ENCODE measurements at places on chromosomes 2 and 18.

- peak; percentile 28 for DNase-seq
Measured at GRCh38 chr2:207394812-207395534, 134.8 kb upstream of the CREB1 start.

DNA sequence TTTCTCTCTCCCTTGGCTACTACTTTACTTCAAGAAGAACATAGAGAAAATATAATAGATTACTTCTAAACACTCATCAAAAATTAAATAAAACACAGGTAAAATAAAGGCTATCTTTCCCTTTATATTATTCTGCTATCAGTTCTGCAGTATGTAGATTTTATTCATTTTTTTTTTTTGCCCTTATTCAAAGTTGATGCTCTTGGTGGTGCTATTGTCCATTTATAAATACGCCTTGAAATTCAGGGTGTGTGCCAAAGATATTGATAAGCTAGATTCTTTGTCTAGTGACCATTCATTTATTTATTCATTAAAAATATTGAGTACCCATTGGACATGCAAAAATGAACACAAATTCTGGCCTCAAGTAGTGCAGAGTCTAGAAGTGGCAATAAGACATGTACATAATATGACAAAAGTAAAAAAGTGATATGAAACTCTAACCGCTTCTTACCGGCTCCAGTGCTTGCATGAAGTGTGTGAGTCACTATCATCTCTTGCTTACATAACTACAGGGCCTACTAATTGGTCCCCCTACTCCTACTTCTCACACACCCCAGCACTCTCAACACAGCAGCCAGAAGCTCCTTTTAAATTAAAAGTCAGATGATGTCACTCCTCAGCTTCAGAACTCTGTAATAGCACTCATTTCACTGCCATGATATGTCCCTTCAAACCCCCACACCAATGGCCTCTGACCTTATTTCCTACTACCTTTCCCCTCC, 208.3 kb upstream of the FANCL start:
- DNase-seq, result no peak

GRCh38 chr18:21218862-21219261, 23.2 kb upstream of the GREB1L start:
- DNase-seq, result no peak

DNA sequence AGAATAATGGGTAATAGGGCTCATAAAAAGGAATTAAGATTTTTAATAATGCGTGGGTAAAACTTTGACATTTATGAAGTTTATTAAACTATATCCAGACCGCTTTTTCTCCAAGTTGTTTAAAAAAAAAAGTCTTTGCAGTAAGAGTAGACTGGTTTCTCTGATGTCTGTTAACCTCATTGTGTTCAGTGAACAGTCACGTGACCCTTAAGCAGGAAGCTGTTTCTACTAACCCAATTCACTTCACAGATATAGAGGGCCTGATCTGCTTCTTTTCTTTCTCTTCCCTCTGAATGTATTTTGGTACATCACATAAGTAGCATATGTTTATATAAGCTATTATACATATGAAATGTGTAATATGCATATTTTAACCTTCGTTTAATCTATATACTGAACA, 1011.3 kb upstream of the CELF4 start:
- no peak for DNase-seq

DNA sequence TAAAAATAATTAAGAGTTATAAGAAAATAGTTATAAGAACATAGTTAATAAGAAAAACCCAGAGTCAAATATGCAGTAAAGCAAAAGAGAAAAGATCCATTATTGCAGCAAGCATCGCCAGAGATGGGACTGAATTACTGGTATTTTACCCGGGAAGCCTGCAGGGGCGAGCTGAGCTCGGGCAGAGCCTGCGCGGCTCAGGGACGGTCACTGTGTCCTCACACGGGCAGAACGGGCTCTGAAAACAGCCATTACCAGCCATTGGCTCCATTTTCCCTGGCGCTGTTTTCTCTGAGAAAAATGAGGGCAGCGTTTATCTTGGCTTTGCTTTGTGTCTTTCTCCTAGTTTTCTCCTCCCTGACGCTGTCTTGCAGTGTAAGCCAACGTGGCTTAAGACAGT, 95.3 kb upstream of the ALKAL2 start:
- no peak for DNase-seq

GRCh38 chr18:75475228-75475627, 47.7 kb upstream of the SMIM21 start:
- no peak for DNase-seq

DNA sequence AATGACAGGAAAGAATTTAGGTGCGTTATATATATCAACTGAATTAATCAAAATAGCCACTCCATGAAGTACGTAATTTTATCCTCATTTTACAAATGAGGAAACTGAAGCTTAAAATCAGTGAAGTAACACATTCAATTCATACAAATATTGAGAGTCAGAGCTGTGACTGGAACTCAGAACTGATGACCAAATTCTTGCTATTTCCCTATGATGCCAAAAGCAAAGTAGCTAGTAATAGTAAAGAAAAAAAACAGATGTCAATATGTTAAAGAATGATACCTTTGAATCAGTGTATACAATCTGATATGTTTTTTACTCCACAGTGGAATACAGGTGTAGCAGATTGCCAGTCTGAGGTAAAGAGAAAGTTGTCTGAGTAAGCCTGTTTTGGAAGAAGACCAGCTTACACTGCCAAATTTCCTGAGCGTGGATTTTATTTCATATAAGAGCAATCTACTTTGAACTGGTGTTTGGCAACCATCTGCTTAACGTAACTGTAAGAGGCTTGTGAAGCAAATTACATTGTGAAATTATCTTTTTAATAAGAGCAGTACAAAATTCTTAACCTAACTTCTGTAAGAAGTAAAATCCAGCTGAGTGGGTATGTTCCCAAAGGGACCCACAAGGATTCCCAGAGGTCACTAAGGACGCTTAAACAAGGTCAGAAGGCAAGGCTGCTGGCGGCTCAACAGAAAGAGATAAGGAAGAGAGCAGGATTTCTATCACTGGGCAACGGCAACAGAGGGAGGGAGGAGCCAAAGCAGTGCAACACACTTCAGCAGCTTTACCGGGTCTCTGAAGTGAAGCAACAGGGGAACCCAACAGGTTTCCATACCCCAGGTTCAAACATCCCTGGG, 85.6 kb downstream of the IKZF2 start:
- no peak for DNase-seq

DNA sequence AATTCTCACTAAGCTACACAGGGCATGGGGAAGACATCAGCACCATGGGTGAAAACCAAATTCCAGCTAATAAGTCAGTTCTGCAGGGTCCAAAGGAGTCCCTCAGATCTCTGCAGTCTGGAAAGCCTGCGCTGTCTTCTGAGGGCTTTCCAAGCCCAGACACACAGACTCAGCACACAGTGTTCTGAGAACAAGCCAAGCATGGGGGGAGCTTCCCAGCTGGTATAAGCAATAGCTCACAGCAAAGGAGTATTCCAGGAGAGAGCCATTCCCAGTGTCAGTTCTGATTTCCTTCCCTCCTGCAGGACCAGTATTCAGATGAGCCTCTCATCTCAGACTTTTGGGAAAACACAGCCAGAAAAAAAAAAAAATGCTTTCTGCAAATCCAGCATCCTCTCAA, 370.8 kb downstream of the TNS1 start:
- DNase-seq, result no peak

GRCh38 chr2:217790195-217790594, 212.6 kb downstream of the TNS1 start:
- DNase-seq, result no peak

DNA sequence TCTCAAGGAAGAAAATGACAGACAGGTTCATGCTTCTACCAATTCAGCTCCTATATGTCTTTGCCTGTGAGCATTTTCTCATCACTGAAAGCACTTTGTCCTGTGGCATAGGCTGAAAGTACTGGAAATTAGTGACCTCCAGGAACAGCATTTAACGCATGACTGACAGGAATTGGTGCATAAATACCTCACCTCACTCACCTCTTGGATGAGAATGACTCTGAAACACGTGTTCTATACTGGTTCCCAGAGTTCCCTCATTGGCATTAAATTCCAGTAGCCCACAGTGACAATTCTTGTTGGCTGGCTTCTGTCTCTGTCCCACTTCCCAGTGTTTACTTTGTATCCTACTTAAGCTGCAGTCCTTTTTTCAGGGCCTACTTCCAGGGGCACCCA, 83.4 kb upstream of the MAPRE2 start:
- DNase-seq, result no peak

DNA sequence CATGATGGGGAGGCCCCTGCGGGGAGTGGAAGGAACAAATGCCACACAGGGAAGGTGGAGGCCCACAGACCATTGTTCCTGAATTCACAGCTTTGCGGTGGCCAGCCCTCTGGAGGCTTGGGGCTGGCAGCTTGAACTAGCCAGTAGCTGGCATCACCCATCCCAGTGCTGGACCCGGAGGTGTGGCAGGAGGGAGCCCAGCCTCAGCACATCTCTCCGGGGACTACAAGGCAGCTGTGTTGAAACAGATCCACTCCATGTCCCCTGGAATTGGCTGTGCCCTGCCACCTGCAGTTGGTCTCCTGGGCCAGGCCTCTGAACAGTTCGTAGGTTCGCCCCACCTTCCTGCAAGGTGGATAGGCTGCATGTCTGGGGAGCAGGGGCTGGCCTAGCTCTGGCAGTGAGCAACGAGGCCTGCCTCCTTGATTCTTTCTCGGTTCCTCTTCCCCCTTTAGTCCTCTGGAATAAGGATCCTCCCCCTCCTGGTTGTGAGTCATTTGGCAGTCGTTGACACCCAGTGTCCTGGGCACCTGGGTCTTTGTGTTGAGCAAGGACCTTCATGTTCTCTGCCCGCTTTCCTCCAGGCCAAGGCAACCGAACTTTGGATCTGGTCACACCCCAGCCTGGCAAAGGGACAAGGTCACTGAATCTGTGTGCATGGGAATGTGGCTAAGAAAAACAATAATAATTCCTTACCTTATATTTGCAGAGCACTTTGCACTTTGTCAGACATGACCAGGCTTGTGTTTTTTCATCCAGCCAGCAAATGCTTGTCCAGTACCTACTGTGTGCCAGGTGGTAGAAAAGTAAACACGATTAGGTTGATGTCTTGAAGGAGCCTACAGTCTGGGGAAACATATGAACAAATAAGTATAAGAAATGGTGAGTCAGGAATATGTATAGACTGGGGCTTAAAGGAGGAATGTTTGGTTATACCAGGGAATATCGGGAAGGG, 55.0 kb upstream of the MCFD2 start:
- no peak for DNase-seq

- no peak for DNase-seq
Measured at GRCh38 chr18:73719611-73720010, 428.0 kb downstream of the FBXO15 start.

- DNase-seq, result no peak
Measured at GRCh38 chr2:240884221-240884620, 11.7 kb downstream of the MAB21L4 start.

DNA sequence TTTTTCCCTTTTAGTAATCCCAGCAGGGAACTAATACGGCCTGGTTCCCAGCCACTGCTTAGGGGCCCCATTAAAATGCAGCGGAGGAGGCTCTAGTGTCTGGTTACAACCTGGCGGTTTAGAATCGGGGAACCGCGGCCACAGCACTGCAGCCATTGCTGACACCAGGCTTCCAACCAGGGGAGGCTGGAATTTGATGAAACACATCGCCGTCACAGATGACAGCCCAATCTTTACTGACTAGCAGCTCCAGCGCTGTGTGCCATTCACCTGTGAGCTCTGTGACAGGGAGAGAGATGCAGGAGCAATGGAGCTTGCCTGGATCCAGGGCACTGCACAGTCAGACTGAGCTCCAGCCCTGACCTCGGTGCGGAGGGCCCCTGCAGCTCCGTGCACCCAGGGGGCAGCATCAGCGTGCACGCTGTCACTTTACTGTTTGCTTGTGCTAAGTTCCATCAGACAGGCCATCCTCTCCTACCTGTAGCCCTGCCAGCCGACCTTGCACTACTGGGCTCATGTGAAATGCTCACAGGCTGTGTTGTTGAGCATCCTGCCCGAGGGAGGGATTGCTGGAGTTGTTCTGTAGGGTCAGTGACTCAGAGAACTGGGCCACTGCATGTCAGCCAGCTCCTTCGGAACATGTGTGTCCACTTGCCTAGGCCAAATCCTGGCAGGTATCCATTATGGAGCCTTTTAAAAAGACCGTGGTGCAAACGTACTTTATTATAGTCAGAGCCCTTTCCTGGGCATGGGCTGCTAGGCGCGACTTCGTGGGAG, 203.5 kb downstream of the SEPTIN10 start:
- DNase-seq, result no peak

DNA sequence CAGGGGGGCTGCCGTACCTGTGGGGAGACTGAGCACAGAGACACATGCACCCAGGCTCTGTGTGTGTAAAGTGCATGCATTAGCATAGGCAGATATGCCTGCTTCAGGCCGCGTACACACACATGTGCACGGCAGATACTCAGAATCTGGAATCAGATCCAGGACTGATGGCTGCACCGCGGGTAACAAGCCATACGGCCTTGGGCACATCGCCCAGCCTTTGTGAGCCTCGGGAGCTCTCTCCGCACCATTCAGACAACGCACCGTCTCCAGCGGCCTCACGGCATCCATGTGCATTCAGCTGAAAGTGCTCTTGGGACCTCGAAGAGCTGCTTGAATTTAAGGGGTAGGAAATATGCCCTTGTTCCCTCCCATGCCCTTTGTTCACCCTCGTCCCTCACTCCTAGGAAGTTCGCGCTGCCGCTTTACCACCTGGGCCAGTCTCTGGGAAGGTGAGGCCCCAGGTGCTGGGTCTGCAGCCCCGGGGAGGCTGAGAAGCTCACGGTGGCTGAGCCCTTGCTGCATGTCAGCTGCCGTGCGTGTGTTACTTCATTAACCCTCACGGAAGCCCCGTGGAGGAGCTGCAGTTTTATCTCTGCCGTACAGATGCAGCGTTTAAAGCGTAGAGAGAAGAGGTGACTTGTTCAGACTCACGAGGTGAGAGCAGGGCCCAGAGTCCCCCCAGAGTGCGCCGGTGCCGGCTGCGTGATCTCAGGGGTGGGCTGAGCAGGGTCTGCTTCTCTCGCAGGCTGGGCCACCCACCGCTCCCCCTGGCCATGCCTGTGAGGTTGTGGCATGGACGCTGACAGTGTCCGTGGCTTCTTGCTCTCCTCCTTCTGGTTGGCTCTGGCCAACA, 377.7 kb upstream of the MYT1L start:
- no peak for DNase-seq

- no peak for DNase-seq
Measured at GRCh38 chr18:10604182-10604581, 78.4 kb downstream of the NAPG start.

- DNase-seq, result no peak
Measured at GRCh38 chr2:2828774-2829368, 497.8 kb upstream of the MYT1L start.

- no peak for DNase-seq
Measured at GRCh38 chr2:238103465-238104225, 3.5 kb downstream of the ESPNL start.

DNA sequence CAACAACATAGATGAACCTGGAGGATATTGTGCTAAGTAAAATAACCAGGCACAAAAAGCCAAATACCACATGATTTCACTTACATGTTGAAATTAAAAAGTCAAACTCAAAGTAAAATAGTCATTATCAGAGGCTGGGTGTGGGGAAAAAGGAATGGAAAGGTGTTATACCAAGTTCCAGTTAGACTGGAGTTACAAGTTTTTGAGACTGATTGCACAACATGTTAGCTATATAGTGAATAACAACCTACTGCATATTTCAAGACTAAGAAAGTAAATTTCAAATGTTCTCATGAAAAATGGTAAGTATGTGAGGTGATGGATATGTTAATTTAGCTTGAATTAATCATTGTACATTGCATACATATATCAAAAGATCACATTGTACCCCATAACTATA, 116.8 kb upstream of the HNMT start:
- DNase-seq, result no peak
